ENCODE measurements at places on chromosomes 1 and 21.

GRCh38 chr21:30206551-30207251 lies 9.2 kb downstream of the CLDN8 start:
- no peak for DNase-seq

GRCh38 chr21:28068455-28069358 lies 924.0 kb downstream of the LTN1 start:
- no peak for DNase-seq

DNA sequence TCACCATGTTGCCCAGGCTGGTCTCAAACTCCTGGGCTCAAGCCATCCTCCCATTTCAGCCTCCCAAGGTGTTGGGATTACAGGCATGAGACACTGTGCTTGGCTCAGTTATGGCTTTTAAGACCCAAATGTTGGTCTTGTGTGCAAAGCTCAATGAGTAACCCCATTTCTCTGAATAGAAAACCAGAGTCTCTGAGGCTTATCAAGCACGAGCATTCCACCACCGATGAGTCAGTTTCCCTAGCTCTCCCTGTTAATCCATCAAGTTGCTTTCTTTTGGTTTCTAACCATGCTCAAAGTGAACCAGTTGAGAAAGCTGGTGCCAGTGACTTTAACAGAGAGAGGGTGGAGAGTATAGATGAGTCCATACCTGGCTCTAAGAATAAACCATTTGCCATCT lies 350.9 kb upstream of the ADGRL2 start:
- no peak for DNase-seq

DNA sequence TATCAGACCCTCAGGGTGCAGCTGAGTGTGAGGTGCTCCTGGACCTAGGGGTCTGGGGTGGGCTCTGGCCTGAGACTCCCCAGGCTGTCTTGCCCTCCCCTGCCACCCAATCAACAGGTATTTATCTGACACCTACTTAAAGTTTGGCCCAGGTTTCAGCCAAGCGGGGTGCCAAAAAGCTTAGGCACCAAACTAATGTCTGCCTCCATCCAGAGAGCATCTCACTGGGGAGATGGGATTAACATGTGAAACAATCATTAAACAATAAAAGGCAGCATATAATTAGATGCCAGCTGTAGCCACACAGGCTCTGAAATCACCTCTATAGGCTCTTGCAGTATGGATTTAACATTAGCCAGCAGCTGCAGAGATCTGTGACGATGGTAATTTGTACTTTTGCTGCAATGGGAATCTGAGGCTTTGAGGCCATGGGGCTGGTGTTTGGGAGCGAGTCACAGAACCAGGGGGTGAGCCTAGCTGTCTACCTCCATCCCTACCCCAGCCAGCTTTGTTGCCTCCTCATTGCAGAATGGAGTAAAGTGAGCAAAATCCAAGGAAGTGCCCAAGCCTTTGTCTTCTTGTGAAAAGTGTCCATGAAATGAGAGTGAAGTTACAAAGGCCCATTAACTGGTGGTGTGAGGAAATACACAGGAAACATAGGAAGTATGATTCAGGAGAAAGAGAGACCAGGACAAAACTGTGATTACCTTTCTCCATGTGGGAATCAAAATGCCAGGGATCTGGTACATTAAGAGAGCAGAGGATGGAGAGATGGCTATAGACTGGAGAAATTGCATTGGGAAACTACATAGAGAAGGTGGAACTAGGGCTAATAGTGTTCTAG lies 36.1 kb downstream of the EIF2D start:
- DNase-seq, result no peak

- DNase-seq, result no peak
Measured at GRCh38 chr1:207470927-207471326, 16.8 kb downstream of the CR2 start.

DNA sequence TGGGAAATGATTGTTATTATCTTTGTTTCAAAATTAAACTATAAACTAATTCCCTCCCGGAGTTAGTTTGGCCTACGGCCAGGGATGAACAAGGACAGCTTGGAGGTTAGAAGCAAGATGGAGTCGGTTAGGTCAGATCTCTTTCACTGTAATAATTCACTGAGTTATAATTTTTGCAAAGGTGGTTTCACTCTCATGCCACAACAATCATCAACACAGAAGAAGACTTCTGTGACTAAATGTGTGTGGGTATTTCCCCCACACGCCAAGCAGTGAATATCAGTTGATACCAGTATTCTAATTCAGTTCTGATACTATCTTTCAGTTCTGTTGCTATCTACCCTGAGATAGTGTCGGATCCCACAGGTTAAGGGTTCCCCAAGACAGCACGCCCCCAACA lies 215.1 kb downstream of the S1PR1 start:
- DNase-seq, result no peak

DNA sequence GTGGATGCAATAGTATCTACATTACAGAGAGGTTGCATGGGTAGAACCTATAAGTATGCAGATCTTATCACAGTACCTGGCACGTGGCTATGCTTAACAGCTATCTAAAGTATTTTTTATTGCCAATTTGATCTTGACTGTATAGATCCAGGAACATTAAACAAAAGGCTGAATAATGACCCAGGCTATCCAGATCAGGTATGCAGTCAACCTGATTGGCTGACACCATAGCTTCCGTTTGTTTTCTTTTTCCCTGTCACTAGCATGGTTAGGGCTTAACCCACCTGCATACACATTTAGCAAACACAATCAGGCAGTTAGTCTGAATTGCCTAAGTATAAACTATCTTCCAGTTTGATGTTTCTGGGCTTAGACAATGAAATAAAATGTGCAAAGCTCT lies 264.9 kb upstream of the PLXNA2 start:
- DNase-seq, result no peak

DNA sequence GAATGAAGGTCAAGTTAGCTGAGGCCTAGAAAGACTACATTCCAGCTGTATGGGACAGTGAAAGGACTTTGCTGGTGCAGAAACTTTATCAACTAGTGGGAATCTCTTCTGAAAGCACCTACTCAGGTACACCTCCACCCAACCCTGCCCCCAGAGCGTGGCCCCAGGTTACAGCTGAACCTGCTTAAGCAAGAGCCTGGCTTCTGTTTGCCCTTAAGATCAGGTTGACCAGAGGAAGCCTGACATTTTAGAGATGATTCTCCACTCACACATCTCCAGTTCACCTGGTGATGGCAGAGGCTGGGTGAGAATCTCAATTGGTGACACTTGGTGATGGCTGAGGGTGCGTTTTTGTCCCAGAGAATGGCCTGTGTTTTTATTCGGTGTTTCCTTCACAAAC lies 24.0 kb downstream of the ELAPOR1 start:
- DNase-seq, result no peak

DNA sequence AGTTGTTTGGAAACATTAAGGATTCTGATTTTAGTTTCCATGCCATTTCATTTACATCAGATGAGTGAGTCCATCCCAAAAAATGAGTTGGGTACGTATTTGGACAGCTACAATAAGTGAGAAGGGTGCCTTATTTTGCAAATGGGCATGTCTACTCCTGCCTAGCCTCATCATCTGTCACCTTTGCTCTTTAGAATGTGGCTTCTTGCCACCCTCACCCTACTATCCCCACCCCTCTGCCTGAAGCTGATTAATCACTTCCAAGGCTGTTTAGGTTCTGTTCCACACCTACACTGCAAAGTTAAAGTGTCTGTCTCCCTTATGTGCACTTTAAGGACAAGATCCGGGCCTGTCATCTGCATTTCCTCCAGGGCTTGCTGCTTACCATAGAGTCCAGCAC lies 61.2 kb downstream of the ST6GALNAC5 start:
- DNase-seq, result no peak

GRCh38 chr1:185068341-185068740 lies 23.0 kb downstream of the RNF2 start:
- no peak for DNase-seq

DNA sequence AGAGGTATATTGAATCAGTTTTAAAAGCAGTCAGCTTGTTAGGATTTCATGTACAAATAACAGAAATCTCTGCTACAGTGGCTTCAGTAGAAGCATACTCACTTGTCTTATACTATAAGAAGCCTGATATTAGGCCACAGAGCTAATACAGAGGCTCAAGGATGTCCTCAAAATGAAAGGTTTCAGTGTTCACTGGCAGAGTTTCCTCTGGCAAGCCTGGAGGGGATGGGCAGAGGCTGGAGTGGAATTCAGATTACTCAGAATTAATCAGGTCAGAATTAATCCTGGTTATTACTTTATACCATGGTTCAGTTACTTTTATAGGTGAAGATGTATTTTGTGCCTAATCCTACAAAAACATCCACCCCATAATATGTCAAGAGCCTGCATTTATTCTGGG lies 520.5 kb downstream of the USP25 start:
- no peak for DNase-seq

DNA sequence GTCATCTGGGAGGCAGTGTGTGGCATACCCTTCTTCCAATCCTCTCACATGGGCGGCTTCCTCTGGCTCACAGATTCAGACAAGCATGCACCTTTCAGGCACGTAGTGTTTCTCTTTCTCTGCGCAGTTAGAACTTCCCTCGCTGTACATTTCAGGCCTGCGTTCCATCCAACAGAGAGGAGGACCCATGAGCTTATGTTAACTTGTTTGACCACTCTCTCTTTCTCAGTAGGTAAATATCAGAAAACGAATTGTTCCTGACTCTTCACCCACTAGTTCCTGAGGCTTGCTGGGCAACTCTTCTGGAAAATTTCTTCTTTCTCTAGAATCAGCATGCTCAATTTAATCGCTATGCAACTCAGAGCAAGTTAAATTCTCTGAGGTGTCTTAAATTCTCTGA lies 85.5 kb downstream of the DDX20 start:
- DNase-seq, result no peak

DNA sequence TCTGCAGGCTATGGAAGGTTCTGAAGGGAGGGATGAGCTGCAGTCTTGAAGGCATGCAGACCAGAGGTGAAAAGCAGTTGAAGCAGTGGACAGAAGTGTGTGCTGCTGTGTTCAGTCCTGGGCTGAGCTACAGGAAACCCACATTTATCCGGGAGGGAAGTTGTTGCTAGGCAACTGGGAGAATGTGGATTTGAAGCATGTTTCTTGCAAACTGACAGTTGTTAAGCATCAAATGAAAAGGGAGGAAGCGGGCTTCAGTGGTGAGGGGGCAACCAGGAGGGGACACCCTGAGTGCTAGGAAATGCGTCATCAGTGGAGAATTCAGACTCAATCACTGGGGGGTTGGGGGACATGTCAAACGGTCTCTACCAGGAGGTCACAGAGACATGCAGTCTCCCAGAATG lies 28.7 kb downstream of the ABCA4 start:
- no peak for DNase-seq

- no peak for DNase-seq
Measured at GRCh38 chr21:34362670-34363069, 1.1 kb upstream of the KCNE2 start.

GRCh38 chr21:37711836-37712568 lies 204.3 kb downstream of the KCNJ6 start:
- peak; percentile 37 for DNase-seq

- DNase-seq, result no peak
Measured at GRCh38 chr21:41338455-41338854, 21.9 kb downstream of the FAM3B start.

DNA sequence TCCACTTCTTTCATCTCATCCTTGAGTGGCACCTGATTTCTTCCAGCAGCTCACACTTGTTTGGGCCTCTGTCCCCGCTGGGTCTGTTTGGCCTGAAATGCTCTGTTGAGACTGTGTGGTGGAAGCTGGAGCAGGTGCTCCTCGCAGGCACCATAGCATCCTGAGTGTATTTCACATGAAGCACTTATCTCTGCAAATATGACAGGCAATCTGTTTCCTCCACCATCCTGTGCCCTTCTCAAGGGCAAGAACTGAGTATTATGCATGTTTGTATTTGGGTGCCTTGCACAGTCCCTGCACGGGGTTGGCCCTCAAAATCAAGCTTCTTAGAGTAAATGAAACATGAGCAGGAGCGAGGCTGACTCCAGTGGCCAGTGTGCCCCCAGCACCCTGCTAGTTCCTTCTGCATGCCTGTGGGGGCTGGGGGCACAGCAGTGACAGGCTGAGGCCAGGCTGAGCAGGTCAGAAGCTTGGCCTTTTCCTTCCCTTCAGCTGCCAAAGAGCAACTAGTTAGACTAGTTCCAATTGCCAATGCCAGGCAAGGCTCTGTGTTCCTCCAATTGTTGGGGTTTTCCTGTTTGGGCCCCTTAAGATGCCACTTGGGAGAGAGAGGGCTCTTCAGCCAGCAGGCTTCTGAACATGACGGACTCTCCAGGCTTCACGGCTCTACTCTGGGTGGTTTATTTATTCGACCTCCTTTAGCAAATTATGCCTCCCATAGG lies 129.6 kb upstream of the ATP1A1 start:
- DNase-seq, result no peak

- DNase-seq, result no peak
Measured at GRCh38 chr1:72431810-72432209, 149.5 kb upstream of the NEGR1 start.

GRCh38 chr1:2528016-2528415 lies 1.6 kb upstream of the PANK4 start:
- no peak for DNase-seq

- peak; percentile 84 for DNase-seq
Measured at GRCh38 chr1:170010443-170010842, 64.1 kb downstream of the KIFAP3 start.

All from amniotic stem cell (primary cell).